ENCODE measurements at places on chromosomes 2 and 18.

GRCh38 chr18:24928301-24928878 lies 423.6 kb downstream of the ZNF521 start:
- DNase-seq = no peak

DNA sequence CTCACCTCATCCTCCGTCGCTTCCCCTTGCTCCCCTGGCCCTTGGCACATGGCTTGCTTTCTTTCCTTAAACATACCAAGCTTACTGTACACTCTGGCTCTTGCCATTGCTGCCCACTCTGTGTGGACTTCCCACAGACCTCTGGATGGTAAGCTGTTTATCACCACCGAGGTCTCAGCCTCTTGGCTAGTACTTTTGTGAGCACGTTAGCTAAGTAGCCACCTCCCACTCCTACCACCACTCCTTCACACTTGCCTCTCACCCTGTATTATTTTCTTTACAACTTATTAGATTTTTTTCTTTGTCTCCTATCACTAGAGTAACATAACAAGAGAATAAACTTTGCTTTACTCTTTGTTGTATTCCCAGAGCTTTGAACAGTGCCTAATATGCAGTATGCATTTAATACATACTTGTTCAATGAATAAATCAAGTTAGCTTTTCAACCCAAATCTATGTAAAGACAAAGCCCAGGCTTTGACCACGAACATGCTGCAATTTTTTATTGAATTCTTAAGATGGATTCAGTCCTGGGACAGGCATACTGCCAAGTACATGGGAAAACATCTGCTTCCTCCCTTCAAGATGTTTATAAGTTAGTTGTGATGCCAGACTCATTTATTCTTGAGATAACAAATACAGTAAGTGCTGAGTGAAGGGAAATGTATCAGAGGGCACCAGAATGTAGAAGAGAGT lies 25.0 kb upstream of the MSGN1 start:
- DNase-seq = no peak

DNA sequence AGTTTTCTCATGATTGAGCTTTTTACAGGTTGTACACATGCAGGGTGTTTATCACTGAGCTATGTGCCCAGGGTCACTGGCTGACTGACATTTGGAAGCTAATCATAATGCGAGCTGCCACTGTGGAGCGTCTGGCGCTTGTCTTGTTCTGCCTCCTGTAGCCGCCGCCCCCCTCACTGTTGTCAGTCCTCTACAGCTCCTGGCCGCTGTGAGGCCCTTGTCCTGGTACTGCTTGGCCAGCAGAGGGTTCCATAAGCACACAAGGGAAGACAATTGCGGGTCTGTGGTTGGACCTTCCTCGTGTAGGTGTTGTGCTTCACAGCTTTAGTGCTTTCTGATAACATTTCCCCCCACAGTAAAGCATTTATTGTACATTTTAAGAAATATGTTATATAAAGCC lies 105.6 kb upstream of the LDLRAD4 start:
- peak; percentile 61 for DNase-seq

DNA sequence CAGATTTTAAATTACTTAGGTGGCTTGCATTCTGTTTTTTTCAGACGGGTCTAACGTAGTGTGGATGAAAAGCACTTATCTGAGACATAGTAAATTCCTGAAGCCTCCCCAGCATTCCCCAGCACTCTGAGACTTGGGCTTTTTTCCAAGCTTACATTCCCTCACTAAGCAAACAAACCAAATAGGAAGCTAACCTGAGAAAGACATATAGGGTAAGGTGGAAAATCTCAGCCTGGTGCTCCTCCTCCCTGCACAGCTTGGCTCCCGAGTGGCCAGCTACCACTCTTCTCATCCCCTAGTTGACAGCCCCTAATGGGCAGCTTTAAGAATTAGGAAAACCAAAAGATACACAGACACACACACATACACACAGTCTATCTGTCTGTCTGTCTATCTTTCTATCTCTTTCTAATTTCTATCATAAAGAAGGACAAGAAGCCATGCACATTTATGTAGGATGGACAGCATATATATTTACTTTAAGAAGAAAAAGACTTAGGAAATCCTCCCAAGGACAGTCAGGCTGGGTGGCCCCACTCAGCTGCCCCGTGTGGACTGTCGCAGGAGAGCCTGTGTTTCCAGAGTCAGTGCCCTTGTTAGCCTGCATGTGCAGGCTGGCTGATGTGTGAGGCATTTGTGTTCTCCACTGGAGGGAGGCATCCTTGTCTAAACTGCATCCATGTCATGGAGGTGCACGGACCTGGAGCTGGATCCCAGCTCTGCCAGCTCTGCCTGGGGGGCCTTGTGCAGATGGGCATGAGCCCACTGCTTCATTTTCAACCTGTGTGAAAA lies 8.2 kb downstream of the CNNM3 start:
- DNase-seq = no peak

- no peak for DNase-seq
These were observed 1.6 kb downstream of the KANSL1L start for GRCh38 chr2:210169516-210170195.

- no peak for DNase-seq
These were observed 227.7 kb upstream of the PXDN start for GRCh38 chr2:1972011-1972410.

DNA sequence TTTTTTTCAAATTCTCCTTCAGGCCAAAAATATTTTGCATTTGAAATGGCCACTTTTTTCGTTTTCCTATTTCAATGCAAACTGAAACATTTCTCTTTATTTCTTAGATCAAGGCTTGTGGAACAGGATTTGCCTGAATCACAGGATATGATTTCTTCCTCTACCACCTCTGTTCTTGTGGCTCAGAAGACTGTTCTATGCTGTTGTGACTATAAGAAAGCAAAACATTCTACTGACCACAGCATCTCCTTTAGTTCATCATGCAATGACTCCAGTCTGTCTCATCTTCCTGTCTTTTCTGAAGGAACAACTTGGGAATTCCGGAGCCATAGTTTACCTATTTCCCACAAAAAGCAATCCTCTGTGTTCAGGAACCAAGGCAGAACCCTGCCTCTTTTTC lies 16.2 kb upstream of the ZNF512 start:
- no peak for DNase-seq

GRCh38 chr2:20552847-20553246 lies 98.1 kb downstream of the HS1BP3 start:
- no peak for DNase-seq

GRCh38 chr18:56702946-56703345 lies 51.8 kb downstream of the WDR7 start:
- no peak for DNase-seq
